ENCODE measurements at places on chromosomes 7 and 10.

DNA sequence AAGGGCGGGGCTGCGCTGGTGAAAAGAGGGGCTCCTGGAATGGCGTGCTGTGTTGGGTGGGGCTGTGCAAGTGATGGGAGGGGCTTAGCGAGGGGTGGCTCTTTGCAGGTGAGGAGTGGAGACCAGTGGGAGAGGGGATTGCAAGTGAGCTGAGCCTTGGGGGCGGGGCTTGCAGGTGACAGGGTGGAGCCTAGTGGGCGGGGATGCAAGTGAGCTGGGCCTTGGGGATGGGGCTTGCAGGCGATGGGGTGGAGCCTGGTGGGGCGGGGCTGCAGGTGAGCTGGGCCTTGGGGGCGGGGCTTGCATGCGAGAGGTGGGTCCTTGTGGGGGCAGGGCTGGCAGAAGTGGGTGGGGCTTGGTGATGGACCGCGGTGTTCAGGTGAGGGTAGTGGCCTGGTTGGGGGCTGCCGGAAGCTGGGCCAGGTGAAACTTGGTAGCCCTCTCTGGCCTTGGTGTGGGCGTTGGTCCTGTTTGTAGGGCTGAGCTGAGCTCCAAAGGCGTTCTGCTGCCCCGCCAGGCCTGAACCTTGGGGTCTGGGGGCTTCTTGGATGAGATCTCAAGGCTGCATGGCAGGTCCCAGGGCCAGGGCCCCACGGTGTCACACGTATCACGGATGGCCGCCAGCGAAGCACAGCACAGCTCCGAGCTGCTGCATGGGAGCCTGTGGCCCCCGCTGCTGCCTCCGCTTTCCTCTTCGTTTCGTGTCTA, 743 bp upstream of the PITRM1 start:
- DNase-seq: no peak

DNA sequence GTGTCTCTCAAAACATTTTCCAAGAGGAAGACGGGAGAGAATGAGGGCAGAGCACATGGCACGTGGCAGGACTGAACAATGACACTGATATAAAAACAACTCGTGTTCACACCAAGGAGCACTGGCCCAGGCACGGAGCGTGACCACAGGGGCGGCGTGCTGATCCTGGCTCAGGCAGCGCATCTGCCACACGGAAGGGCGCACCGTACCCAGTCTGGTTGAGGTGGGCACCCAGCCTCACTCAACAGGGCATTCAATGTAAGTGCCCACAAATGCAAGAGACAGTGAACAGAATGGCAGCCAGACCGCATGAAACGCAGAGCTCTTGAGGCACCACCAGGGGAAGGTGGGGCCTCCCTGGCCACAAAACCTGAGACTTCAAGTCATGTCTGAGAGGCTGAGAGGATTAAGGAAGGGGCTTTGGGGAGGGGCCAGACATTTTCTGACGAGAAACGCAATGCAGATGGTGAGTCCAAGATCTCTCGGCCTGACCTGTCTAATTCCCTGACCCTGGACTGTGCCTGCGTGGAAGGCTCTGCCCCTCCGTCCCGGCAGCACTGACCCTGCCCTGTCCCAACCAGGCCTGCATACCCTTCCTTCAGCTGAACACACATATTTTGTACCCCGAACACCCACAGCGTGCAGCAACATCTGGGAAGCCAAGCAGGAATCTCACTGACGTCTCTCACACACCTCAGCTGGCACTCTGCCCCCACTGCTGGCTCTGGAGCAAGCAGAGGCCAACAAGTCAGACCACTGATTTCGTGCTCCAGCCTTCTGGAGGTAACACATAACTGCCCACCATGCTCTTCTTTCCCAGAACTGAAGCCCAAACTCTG, 35.5 kb downstream of the VOPP1 start:
- peak; percentile 39 for DNase-seq

DNA sequence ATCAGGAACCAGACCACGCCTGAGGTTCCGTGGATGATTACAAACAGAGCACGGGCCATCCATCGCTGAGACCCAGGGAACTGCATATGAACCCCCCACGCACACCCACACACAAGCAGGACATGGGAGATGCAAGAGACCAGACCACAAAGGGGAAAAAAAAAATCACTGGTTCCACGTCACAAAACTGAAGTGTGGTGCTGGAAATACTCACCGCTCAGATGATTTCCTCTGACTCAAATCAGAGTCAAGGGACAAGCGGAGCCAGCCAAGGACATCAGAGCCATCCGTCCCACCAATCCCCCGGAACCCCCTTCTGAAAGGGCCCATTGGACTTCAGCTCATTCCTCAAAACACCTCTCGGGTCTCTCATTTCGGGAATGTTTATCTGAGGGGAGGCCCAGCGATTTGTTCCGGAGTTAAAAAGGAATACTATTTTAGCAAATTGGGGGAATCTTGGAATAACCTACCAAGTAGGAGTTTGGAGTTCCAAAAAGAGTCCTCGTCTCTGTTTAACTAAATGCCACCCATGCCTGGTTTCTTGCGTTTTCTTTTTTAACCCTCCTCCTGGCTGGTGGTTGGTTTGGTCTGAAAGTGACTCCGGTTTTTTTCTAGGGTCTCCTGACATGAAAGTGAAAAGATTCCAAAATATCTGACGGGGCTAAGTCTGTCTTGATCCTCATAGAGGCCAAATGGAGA, 15.0 kb downstream of the SNX8 start:
- DNase-seq: peak; percentile 50

GRCh38 chr10:132359305-132360040, 27.5 kb downstream of the LRRC27 start:
- DNase-seq: no peak

- no peak for DNase-seq
These were observed 82.6 kb downstream of the DNMBP start for GRCh38 chr10:99926925-99927720.

GRCh38 chr7:42210779-42211178, 26.2 kb downstream of the GLI3 start:
- DNase-seq: no peak

- no peak for DNase-seq
These were observed 8.9 kb downstream of the MYO1G start for GRCh38 chr7:44969701-44970522.

DNA sequence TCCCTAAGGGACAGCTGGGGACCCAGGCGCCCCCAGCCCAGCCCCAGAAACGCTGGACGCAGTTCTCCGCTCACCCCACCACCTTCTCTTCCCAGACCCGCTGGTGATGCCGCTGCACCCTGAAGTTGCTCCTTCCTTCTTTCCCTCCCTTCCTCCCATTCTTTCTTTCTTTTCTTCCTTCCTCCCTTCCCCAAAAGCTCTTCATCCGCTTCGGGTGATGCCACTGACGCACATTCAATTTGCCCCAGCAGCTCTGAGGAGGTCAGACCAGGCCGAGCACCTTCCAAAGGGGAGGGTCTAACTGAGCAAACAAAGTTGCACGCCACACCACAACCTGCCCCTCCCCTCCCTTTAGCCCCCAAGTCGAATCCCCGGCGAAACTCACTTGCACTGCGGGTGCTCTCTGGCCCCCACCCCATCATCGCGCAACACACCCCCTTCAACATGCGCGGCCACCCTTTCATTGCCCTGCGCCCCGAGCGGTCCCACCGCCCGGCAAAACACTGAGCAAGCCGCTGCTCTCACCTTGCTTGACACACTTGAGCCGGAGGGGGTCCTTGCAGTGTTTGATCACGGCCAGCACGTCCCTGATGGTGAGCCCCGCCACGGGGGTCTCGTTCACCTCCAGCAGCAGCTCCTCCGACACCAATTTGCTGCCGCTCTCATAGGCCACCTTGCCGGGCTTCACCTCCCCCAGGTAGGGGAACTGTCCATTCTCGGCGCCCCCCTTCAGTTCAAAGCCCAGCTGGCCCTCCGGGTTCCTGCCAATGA, 787 bp downstream of the MAGI2 start:
- DNase-seq: no peak

GRCh38 chr10:126844406-126844805, 60.8 kb upstream of the DOCK1 start:
- no peak for DNase-seq

DNA sequence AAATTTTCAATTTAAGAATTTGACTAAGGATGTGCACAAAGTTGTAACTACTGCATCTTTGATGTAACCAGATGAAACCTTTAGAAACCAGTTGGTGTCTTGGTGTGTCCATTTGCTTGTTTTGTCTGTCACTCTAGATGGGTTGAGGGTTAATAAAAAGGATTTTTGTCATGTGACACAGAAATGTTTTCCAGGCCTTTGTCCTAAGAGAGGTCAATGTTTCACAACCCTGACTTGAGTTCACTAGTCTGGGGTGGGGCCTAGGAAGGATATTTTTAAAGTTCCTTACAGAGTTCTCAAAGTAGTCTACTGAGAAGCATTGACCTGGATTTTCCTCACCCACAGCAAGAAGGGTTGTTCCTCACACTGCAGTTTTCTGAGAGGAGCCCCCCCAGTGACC, 90.3 kb downstream of the HERPUD2 start:
- DNase-seq: no peak

DNA sequence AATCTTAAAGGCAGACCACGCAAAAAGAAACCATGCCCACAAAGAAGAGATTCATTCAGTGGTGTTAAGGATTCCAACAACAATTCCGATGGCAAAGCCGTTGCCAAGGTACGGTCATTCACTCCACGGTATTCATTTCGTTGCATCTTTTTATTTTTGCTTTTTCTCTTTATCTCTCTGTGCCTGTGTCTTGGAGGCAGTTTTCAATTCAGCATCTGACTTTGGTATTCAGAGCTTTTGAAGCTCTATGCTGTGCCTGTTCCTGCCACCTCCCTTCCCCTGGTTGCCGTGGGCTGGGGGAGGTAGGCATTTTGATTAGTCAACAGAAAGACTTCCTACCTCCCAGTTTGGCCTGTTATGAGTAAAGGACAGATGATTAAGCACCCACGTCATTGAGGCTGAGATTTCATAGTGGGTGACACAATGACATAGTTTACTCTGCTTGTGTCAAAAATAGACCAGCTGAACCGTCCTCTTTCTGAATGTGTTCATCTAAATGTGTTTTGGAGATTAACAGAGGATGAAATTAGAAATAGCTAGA, 149.5 kb downstream of the ARID5B start:
- no peak for DNase-seq

DNA sequence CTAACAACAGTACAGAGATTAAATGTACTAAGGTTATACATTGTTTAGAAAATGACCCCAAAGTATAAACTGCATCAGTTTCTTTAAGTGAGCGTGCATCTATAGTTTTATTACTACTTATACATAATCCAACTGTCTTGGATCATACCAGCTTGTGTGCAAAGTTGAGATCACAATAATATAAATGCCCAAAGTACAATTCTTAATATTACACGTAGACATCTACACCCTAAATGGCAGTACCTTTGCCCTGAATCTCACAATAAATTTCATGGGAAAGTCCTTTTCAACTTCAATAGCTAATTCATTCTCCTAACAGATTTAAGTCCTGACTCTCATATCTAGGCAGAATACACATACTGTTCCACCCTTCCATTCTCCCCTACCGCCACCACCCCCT, 11.8 kb downstream of the SCIN start:
- DNase-seq: no peak

DNA sequence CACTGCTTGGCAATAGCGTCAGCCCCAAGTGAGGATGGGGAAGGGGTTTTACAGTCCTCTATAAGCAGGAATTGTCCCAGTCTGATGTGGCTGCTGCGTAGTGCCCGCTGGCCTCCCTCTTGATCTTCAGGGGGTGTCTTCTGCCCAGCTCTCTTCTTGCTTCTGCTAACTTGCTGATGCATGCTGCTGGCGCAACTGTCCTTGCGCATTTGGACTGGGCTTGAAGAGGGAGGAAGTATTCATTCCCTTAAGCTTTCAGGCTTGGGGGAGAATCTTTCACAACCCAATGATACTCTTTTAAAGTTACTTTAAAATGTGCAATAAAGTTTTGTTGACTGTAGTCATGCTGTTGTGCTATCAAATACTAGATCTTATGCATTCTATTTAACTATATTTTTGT, 10.3 kb downstream of the GALNT11 start:
- no peak for DNase-seq

- no peak for DNase-seq
These were observed 231.2 kb downstream of the FANK1 start for GRCh38 chr10:126127481-126128029.

GRCh38 chr10:70528741-70529362, 50.3 kb downstream of the PALD1 start:
- no peak for DNase-seq

- DNase-seq: no peak
These were observed 29.7 kb downstream of the KLRG2 start for GRCh38 chr7:139453673-139454321.

DNA sequence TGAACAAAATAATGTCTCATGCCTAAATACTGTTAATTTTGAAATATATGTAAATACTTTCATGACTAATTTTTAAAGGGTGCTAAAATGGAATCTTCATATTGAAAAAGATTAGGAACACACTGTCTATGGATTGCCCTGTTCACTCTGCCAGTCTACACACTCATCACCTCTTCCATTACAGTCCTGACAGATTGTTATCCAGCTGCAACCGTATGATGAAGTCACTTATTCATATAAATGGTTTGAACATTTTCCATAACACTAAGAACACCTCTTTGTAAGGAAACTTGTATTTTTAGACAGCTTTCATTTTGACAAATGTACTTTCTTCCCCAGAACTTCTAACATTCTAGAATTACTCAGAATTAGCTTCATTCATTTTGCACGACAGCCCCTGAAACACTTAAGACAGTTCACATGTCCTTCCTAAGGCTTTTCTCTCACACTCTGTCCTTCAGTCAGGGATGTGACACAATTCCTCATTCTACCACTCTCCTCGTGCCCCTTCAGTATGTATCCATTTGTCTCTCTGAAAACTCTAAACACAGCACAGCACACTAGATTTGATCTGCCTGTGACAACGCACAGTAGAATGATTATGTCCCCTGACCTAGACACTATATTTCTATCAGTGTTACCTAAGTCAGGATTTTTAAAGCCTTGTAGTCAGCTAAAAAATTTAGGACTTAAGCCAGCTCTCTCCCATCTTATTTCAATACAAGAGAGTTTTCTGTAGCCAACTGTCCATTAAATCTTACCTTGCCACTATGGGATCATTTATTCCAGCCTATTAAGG, 71.9 kb downstream of the ORC5 start:
- DNase-seq: no peak

DNA sequence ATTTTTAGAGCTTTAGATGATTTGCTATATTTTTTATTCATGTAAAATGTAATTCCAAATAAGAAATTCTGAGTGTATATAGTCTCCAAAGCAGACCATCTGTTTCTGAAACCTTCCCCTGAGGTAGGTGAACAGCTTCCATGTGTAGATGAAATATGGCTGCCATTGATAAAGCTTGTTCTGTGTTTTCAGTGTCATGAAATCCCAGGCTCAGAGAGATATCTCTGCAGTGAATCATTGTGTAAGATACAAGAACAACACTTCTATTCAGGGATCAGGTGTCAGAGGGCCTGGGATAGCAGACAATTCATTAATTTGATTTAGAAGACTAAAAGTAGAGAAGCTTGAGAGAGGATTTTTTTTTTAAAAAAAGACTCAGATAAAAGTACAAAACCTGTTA, 29.1 kb downstream of the ACTA2 start:
- no peak for DNase-seq

GRCh38 chr10:114087655-114088054, 44.0 kb downstream of the ADRB1 start:
- DNase-seq: no peak

DNA sequence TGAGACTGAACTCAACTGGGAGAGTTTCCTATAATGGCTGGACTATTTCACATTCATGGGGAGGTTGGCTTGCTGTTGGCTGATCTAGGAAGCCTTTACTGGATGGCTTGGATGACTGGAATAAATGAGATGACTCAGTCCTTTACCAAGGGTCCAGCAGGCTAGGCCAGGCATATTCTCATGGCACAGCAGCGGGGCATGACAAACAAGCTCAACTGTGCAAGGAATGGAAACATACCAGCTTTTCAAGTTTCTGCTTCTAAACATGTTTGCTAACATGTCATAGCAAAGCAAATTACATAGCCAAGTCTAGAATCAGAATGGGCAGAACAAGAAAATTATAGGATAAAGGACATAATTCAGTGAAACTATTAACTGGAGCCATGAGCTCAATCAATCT, 46.8 kb upstream of the CRTAC1 start:
- DNase-seq: no peak
